ENCODE measurements at places on chromosomes 6 and 20.

- DNase-seq, result no peak
These were observed 83.0 kb downstream of the HFE start for GRCh38 chr6:26170181-26170580.

GRCh38 chr6:83536647-83537589 lies 24.6 kb downstream of the PRSS35 start:
- no peak for DNase-seq

GRCh38 chr6:10309457-10310329 lies 105.2 kb downstream of the TFAP2A start:
- DNase-seq, result no peak

DNA sequence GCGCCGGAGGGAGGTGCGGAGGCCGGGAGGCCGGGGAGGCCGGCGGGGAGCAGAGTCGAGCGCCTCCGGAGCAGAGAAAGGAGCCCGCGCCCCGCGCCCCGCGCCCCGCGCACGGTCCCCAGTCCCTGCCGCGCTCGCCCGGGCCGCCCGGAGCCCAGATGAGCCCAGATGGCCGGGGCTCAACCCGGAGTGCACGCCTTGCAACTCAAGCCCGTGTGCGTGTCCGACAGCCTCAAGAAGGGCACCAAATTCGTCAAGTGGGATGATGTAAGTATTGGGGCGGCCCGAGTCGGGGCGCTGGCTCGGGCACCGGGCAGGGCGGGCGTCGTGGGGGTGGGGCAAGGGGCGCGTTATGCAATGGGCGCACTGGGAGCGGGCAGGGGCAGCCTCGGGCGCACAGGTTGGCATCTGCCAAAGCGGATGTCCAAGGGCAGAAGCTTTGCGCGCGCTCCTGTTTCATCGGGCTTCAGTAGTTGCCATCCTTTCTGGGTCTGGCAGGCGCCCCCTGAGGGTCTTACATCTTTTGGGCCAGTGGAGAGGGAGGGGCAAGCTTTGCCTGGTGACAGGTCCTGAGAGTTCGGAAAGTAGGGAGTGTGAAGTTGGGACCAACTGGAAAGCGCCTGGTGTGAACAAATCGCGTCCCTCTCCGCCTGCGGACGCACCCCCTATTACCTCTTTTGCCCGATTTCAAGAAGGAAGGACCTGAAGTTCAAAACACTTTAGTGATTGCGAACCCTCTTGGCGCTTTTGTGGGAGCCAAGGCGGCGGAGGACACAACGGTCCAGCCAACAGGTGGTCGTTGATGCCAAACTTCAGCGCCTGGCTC lies 631 bp downstream of the PLCB1 start:
- no peak for DNase-seq

GRCh38 chr6:83911278-83911677 lies 51.8 kb downstream of the CYB5R4 start:
- DNase-seq, result no peak

DNA sequence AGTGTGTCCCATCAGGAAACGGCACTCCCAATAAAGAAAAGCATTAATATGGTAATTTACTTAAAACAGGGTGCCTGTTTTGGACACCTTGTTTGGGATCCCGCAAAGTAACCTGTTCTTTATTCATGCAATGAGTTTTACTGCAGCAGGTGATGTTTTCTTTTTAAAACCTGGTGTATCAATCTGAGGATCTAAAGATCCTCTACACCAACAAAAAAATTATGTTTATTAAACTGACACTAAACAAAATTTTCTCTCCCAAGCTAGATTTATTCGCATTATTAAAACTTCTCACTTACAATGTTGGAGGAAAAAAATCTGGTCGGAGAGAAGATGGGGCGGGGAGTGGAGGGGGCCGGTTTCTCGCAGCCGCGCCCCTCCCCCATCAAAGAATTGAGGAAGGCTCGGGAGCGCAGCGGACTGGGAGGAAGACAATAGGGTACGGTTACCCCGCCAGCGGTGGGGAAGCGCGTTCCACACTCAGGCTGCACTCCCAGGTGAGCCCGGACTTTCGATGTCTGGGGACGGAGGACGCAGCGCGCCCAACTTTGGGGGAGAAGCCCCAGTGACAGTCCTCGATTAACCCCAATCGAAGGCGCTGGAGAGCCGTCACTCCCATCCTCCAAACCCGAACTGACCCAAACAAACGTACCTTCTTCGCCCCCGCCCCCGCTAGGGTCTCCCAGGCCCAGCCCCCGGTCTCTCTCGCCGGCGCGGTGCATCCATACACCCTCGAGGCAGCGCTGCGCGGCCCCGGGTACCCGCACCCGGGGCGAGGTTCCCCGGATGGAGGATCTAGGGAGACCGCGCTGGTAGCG lies 1.3 kb downstream of the CD24 start:
- DNase-seq, result no peak

- DNase-seq, result no peak
These were observed 392 bp downstream of the PSMB8 start for GRCh38 chr6:32843331-32843978.

DNA sequence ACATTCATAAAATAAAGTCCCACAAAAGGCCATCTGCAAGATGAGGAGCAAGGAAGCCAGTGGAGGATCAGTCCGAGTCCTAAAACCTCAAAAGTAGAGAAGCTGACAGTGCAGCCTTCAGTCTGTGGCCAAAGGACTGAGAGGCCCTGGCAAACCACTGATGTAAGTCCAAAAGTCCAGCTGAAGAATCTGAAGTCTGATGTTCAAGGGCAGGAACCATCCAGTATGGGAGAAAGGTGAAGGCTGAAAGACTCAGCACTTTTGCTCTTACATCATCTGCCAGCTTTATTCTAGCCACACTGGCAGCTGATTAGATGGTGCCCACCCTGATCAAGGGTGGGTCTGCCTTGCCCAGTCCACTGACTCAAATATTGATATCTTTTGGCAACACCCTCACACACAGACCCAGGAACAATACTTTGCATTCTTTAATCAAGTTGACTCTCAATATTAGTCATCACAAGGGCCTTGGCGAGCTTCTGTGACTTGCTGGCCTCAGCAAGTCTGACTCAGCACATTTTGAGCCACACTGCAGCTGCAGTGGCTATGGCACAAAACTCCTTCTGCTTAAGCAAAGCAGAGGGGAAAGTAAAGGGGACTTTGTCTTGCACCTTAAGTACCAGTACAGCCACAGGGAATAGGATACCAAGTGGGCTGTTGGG lies 1370.3 kb upstream of the CITED2 start:
- DNase-seq, result peak; percentile 25

GRCh38 chr6:10413262-10413849 lies 1.5 kb downstream of the TFAP2A start:
- DNase-seq, result no peak

GRCh38 chr6:97129106-97129505 lies 153.9 kb downstream of the MMS22L start:
- DNase-seq, result no peak

Measured in GM04504 (cell line).